ENCODE measurements at places on chromosomes 11 and 22. TPM values are rescaled to one million over a fixed set of nuclear protein-coding genes. Genes with fewer than 3 reads are reported as not detected.

The DERL3 gene
- total RNA-seq: not detected

The PATE4 gene
- total RNA-seq: not detected

The CADM1 gene
- 30.1 TPM for total RNA-seq

The AMOTL1 gene
- 28.6 TPM for total RNA-seq

The MS4A3 gene
- not detected for total RNA-seq

The PANX3 gene
- not detected for total RNA-seq

The OR4D10 gene
- total RNA-seq: not detected

The OR8B2 gene
- total RNA-seq: not detected

The MMP7 gene
- not detected for total RNA-seq

The CTSF gene
- 7.2 TPM for total RNA-seq

The ZNF215 gene
- total RNA-seq: not detected

The OR51I1 gene
- total RNA-seq: 2.9 TPM

The RNF26 gene
- total RNA-seq: 7.6 TPM

The TUBGCP6 gene
- 14.2 TPM for total RNA-seq

The NXPE1 gene
- total RNA-seq: not detected

The C11orf97 gene
- total RNA-seq: not detected

The ANO1 gene
- 0.13 TPM for total RNA-seq

The CREB3L1 gene
- total RNA-seq: 3.3 TPM

The TMEM151A gene
- total RNA-seq: not detected

The GRAP2 gene
- total RNA-seq: 0.33 TPM

The ALDH3B1 gene
- 15.5 TPM for total RNA-seq

The UVRAG gene
- total RNA-seq: 12.3 TPM

The C11orf98 gene
- 266 TPM for total RNA-seq

The TMPRSS13 gene
- total RNA-seq: not detected

The OR4A47 gene
- not detected for total RNA-seq

The UBQLN3 gene
- not detected for total RNA-seq

The PATE2 gene
- not detected for total RNA-seq

The OR52E8 gene
- not detected for total RNA-seq

The RAG2 gene
- not detected for total RNA-seq

The OR52H1 gene
- total RNA-seq: not detected

The MISFA gene
- 0.73 TPM for total RNA-seq

All from HT1080 (cell line).